ENCODE measurements at places on chromosomes 12 and 14. TPM values are rescaled to one million over a fixed set of nuclear protein-coding genes. Genes with fewer than 3 reads are reported as not detected.

- DNase-seq: no peak
- no peaks in the 10 kb centered on the region for H3K27me3 ChIP-seq
- no peak overlapping the region for H3K27ac ChIP-seq
- no peak overlapping the region for H3K4me3 ChIP-seq
Measured at GRCh38 chr14:101017209-101017608, 113.7 kb upstream of the RTL1 start.

DNA sequence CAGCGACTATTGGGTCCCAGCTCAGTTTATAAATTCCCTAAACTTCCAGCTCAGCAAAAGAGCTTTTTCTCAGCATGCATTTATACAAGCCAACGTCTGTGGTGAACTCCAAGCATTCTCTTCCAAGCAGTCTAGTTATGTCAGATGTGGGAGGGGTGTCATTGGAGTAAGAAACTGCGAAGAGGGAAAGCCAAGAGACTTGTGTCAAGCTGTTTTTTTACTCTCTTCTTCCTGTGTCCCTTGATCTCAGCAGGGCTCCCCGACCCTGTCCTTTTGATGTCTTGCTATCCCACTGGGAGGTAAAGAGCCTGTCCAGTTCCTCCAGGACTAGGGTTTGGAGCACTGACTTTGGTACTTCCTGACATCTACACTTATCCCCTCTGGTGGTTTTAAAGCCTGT lies 69.0 kb downstream of the PPM1H start:
- no peak overlapping the region for H3K4me3 ChIP-seq
- H3K4me1 ChIP-seq: no peaks in the 10 kb centered on the region
- DNase-seq: no peak
- H3K36me3 ChIP-seq: no peaks in the 10 kb centered on the region
- H3K27ac ChIP-seq: no peak overlapping the region
- H3K27me3 ChIP-seq: no peaks in the 10 kb centered on the region

GRCh38 chr14:96567289-96567899 lies 65.2 kb downstream of the PAPOLA start:
- H3K27ac ChIP-seq: no peak overlapping the region
- no peaks in the 10 kb centered on the region for H3K36me3 ChIP-seq
- no peak for DNase-seq
- no peaks in the 10 kb centered on the region for H3K4me1 ChIP-seq

GRCh38 chr12:3455312-3455711 lies 35.7 kb upstream of the PRMT8 start:
- H3K27me3 ChIP-seq: no peaks in the 10 kb centered on the region
- no peaks in the 10 kb centered on the region for H3K4me1 ChIP-seq
- H3K36me3 ChIP-seq: no peaks in the 10 kb centered on the region
- no peak overlapping the region for H3K27ac ChIP-seq
- DNase-seq: no peak
- H3K4me3 ChIP-seq: no peak overlapping the region

GRCh38 chr14:52253503-52253902 lies 14.0 kb upstream of the PTGDR start:
- DNase-seq: no peak
- no peaks in the 10 kb centered on the region for H3K36me3 ChIP-seq
- no peaks in the 10 kb centered on the region for H3K4me1 ChIP-seq

GRCh38 chr14:67487332-67487731 lies 1.2 kb downstream of the TMEM229B start:
- no peaks in the 10 kb centered on the region for H3K4me1 ChIP-seq
- H3K27me3 ChIP-seq: no peaks in the 10 kb centered on the region
- no peak overlapping the region for H3K4me3 ChIP-seq
- H3K36me3 ChIP-seq: no peaks in the 10 kb centered on the region
- no peak overlapping the region for H3K27ac ChIP-seq

Gene STON2
- 17.9 TPM for total RNA-seq

Gene KRT86
- total RNA-seq: not detected

Gene KRT71
- total RNA-seq: not detected

DNA sequence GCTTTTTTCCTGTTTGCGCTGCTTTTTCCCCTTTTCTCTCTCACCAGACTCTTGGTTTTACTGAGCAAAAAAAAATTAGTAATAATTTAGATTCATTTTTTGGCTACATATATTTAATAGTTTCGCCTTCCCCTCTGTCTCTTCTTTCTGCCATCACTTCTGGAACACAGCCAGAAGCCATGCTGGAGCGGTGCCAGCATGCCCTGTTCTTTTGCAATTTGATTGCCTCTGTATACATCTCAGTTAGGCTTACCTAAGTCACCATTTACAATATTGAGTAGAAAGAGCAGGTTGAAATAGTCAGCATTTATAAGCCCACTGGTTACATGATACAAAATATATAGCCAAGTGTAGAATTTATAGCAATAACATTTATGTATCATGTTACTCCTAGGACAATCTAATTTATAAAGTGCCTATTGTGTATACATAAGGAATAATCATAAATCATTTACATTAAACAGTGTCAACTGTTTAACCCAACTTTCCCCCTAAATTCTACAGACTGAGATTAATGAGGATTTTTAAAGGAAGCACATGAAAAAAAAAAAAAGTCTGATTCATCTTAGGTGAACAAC lies 413.8 kb upstream of the SOX5 start:
- H3K4me1 ChIP-seq: no peaks in the 10 kb centered on the region
- no peaks in the 10 kb centered on the region for H3K36me3 ChIP-seq
- no peaks in the 10 kb centered on the region for H3K27me3 ChIP-seq
- DNase-seq: no peak
- no peak overlapping the region for H3K4me3 ChIP-seq

DNA sequence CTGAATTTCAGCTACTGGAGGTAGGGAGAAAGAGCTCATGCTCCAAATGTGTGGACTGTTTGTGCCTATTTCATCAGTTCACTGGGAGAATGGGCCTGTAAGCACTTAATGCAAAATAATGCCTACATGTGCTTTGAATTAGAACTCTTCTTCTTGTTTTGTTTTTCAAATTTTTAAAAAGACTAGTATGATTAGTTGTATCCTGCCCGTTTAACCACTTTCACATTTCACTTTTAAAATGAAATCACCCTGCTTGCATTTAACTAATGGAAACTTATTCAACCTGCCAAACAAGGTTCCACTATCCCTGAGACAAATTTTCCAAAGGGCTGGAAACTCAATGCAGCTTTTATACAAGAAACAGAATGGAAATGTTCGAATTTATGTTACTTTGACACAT lies 79.7 kb downstream of the SAMD4A start:
- H3K4me3 ChIP-seq: no peak overlapping the region
- no peaks in the 10 kb centered on the region for H3K36me3 ChIP-seq
- H3K27ac ChIP-seq: peak overlapping the region; percentile 31
- no peak for DNase-seq
- H3K4me1 ChIP-seq: peaks cover 3% of the 10 kb centered on the region
- H3K27me3 ChIP-seq: no peaks in the 10 kb centered on the region

GRCh38 chr14:89807151-89807550 lies 147.4 kb downstream of the EFCAB11 start:
- H3K27me3 ChIP-seq: no peaks in the 10 kb centered on the region
- no peaks in the 10 kb centered on the region for H3K36me3 ChIP-seq
- no peak for DNase-seq
- H3K4me1 ChIP-seq: no peaks in the 10 kb centered on the region
- H3K27ac ChIP-seq: no peak overlapping the region

DNA sequence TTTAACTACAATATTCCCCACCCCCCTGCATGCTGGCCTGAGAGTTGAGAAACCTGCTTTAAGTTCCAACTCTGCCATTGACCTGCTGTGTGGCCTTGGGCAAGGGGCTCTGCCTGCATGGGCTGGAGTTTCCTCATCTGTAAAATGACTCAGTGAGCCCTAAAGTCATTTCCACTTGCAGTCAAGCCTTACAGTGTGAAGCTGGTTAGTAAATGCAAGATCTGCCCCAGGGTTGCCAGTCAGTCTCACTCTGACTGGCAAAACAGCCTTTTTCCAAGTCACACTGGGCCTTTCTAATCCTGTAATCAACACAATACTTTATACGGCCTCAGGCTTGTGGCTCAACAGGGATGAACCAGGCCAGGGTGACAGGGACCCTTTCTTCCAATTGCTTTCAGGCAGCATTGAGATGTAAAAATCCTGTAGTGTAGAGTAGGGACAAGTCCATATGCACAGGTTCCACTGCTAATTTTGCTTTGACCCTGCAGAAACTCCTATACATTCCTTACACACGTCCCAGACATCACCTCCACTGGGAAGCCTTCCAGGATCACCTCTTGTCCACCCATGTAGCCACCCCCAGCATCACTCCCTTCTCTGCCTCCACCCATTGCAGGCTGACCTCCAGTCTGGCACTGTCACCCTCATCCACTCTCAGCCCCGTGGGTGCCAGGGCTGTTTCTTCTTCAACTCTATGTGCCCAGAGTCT lies 42.6 kb upstream of the PRIMA1 start:
- H3K36me3 ChIP-seq: no peaks in the 10 kb centered on the region
- no peaks in the 10 kb centered on the region for H3K27me3 ChIP-seq
- no peaks in the 10 kb centered on the region for H3K4me1 ChIP-seq

GRCh38 chr14:41773536-41774279 lies 167.0 kb downstream of the LRFN5 start:
- no peak overlapping the region for H3K27ac ChIP-seq
- H3K4me3 ChIP-seq: no peak overlapping the region
- no peaks in the 10 kb centered on the region for H3K27me3 ChIP-seq
- H3K36me3 ChIP-seq: no peaks in the 10 kb centered on the region
- DNase-seq: no peak
- no peaks in the 10 kb centered on the region for H3K4me1 ChIP-seq

- no peaks in the 10 kb centered on the region for H3K36me3 ChIP-seq
- H3K4me3 ChIP-seq: no peak overlapping the region
- H3K27ac ChIP-seq: no peak overlapping the region
- H3K4me1 ChIP-seq: no peaks in the 10 kb centered on the region
Measured at GRCh38 chr14:34685819-34686428, 28.5 kb downstream of the CFL2 start.

DNA sequence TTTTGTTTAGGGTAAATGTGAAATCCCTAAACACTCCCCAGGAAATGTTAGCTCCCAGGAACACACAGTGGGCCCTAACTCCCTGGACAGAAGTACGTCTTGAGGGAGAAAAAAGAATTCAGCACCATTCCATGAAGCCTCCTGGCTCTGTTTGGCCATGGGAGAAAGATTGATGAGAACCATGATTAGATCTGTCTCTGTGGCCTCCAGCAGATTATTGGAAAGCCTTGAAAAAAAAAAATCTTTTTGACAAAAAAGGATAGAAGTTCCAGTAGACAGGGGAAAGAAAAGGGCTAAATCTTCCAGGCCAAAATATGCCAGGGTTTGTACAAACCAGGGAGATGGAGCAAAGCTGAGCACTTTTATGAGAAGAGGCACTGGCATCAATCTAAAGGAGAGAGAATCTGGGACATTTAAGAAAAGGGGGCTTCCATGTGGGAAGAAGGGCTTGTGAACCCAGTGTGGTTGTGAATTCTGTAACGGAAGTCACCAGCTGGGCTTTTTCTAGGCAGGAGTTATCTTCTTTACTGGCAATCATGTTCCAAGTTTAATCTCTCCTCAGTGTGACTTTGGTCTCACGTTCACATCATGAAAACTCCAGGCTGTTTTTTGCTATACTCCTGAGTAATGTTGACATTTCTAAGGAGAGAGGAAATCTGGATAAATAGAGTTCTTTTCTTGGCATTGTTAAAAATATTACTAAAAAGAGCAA lies 426.7 kb downstream of the RAD51B start:
- H3K27ac ChIP-seq: peak overlapping the region; percentile 90
- no peaks in the 10 kb centered on the region for H3K27me3 ChIP-seq
- H3K36me3 ChIP-seq: no peaks in the 10 kb centered on the region

DNA sequence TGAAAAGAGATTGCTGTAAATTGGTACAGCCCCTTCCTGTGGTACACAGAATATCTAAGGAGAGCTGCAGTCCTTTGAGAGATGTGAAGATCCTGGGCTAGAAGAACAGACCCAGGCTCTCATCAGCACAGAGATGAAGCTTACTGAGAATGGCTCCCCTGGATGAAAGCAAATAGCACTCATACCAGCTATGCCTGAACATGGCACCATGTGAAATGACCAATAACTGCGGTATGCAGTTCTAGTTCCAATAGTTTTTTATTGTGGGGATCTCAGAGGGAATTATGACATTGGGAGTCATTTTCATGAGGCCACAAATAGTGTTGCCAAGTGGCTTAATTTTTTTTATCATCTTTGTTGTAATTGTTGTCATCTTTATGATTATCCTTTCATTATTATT lies 15.4 kb upstream of the TRHDE start:
- H3K4me1 ChIP-seq: no peaks in the 10 kb centered on the region
- H3K27me3 ChIP-seq: no peaks in the 10 kb centered on the region
- H3K36me3 ChIP-seq: no peaks in the 10 kb centered on the region

GRCh38 chr14:29926701-29927375 lies 809 bp downstream of the PRKD1 start:
- H3K27ac ChIP-seq: peak overlapping the region; percentile 78
- no peaks in the 10 kb centered on the region for H3K36me3 ChIP-seq
- no peaks in the 10 kb centered on the region for H3K4me1 ChIP-seq
- peak overlapping the region; percentile 89 for H3K4me3 ChIP-seq
- no peaks in the 10 kb centered on the region for H3K27me3 ChIP-seq

Gene SERPINA10
- total RNA-seq: not detected

- H3K4me3 ChIP-seq: no peak overlapping the region
- H3K36me3 ChIP-seq: no peaks in the 10 kb centered on the region
- DNase-seq: no peak
- H3K27ac ChIP-seq: no peak overlapping the region
- no peaks in the 10 kb centered on the region for H3K27me3 ChIP-seq
- H3K4me1 ChIP-seq: no peaks in the 10 kb centered on the region
Measured at GRCh38 chr14:84610086-84610485, 919.9 kb upstream of the FLRT2 start.

DNA sequence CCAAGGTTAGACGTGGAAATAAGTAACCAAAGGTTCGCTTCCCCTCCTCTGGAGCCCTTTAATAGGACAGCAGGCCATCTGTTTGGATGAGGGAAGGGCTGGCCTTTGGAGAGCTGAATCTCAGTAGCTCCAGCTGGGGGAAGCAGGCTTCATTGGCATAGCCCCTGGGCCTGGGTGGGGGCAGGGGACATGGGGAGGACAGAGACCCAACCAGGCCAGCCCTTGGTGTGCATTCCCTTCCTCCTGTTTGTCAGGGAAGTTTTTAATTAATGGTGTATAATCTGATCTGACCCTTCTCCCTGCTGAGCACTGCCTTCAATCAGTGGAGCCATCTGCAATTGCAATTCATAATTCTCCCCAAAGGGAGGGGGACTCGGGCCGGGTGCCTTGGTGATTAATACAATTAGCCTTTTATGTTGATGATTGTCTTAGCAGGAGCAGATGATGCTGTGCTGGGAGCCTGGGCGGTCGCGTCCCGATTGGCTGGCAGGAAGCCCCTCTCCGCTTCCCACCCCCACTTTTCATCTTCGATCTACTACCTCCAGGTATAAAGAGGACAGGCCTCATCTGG lies 6.4 kb downstream of the AQP6 start:
- H3K4me1 ChIP-seq: no peaks in the 10 kb centered on the region
- no peak for DNase-seq
- H3K27ac ChIP-seq: no peak overlapping the region
- no peaks in the 10 kb centered on the region for H3K27me3 ChIP-seq
- no peak overlapping the region for H3K4me3 ChIP-seq

- H3K4me1 ChIP-seq: no peaks in the 10 kb centered on the region
- no peak overlapping the region for H3K4me3 ChIP-seq
- no peaks in the 10 kb centered on the region for H3K27me3 ChIP-seq
- no peaks in the 10 kb centered on the region for H3K36me3 ChIP-seq
- DNase-seq: no peak
Measured at GRCh38 chr14:72753879-72754400, 140.0 kb downstream of the DPF3 start.

Gene REP15
- 1.4 TPM for total RNA-seq
